ENCODE measurements at places on chromosomes 5 and 9. TPM values are rescaled to one million over a fixed set of nuclear protein-coding genes. Genes with fewer than 3 reads are reported as not detected.

Gene PCDHGB1
- 0.23 TPM for total RNA-seq

Gene OBP2B
- total RNA-seq, result not detected

DNA sequence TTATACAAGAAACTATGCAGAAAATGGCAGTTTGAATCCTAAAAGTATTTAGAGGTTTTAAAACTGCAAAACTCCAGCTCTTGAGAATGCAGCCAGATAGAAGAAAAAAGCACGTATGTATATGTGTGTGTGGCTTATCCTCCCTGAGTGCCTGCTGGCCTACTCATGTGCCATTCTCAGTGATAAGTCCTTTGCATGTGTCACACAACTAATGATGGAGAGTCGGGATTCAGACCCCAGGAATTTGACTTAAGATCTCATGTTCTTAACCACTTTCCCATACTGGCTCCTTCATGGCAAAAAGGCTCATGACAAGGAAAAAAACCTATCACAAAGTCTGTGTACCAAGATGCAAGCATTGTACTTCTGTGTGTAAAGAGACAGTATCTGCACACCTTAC lies 26.6 kb downstream of the SMARCA2 start:
- DNase-seq, result no peak

- no peak for DNase-seq
Observed at GRCh38 chr9:13885258-13885657, 428.7 kb downstream of the NFIB start.

Gene TBCA
- 73.8 TPM for total RNA-seq

Gene HTR1A
- total RNA-seq, result not detected

All from HT-29 (cell line).